ENCODE measurements at places on chromosomes 11 and 22. TPM values are rescaled to one million over a fixed set of nuclear protein-coding genes. Genes with fewer than 3 reads are reported as not detected.

DNA sequence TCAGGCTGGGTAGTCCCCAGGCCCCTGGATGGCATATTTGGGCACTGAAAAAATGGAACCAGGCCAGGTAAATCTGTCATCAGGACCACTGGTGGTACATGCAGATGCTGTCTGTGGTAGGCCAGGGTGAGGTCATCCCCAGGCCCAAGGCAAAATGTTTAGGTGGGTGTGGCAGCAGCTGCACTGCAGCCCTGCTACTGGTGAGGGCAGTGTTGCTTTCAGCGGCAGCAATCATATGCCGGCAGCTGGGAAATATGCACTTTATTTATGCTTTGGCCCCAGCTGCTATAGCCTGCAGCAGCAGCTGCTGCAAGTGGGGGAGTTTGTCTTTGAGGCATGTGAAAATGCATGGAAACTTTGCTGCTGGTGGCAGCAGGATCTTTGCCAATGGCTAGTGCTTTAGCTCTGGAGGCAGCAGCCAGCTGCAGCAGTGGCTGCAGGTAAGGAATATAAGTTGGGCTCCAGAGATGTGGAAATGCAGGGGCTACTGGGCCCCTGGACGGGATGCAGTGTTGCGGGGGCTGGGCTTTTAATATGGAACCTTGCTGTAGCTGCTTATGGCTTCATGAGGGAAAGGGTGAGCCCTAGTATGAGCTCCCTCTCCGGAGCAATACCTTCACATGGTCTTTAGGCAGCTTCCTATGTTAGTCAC lies 365.7 kb upstream of the CADM1 start:
- DNase-seq: no peak

Gene DDTL
- not detected for total RNA-seq

Gene ANO5
- 3.4 TPM for total RNA-seq

DNA sequence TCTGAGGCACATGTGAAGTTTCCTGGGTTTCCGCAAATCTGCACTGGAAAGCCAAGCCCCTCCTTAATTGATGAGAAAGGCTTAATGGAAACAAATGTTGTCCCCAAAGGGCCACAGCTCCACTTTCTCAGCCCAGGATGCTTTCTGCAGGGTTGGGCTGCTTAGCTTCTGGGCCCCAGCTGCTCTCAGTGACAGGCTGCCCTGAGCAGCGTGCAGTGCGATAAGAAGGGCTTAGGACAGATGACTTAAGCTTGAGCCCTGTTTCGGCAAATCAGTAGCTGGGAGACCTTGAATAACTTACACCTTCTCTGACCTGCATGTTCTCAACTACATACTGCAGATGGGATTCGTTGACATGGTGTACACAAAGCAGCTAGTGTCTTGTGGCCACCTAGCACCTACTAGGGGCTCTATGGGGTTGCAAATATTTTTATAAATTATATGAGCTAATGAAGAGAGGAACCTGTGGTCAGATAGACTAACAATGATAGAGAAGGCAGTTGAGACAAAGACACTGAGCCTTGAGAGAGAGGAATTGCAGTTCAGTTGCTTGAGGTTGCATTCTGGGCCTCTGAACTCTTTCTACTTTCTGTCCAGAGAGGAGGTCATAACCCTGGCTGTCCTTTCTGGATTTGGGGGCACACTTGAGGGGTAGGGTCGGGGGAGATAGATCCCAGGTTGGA lies 11.5 kb downstream of the STX3 start:
- DNase-seq: no peak

- no peak for DNase-seq
These were observed 361.5 kb upstream of the LARGE1 start for GRCh38 chr22:34281738-34282137.

DNA sequence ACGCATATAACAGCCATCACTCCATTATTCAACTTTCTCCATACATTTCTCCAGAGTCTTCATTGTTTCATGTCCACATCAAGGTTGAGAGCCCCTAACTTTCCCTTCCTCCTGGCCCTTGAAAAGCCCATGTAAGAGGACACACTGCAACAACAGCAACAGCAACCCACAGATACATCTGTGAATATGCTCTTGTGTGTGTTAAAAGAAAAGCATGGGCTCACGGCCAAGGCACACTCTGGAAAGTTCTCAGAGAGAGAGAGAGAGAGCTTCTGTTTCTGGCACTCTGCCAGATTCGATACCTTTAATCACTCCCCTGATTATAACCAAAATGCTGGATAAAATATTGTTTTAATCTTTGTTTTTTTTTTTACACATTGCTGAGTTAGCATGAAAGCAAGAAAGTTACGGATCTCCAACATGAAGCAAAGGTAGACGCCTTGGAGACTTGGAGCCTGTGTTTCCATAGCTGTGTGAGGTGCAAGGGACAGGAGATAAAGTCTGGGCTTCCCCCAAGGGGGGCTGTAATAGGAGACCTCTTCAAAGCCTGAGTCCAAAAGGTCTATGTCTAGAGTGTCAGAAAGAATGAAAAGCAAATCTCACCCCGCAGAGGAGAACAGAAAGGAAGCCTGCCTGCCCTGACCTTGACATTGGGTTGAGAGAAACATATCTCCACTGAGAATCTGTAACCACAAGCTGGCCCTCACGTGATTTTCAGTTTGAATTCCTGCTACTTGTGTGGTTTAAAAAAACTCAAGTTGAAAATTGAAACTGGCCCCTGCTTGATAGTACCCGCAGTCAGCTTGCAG lies 33.7 kb upstream of the MPPED1 start:
- DNase-seq: no peak

Gene IL10RA
- 23.2 TPM for total RNA-seq

Gene LARGE1
- total RNA-seq: 24.7 TPM

GRCh38 chr11:95702526-95702925 lies 87.1 kb downstream of the FAM76B start:
- DNase-seq: no peak

DNA sequence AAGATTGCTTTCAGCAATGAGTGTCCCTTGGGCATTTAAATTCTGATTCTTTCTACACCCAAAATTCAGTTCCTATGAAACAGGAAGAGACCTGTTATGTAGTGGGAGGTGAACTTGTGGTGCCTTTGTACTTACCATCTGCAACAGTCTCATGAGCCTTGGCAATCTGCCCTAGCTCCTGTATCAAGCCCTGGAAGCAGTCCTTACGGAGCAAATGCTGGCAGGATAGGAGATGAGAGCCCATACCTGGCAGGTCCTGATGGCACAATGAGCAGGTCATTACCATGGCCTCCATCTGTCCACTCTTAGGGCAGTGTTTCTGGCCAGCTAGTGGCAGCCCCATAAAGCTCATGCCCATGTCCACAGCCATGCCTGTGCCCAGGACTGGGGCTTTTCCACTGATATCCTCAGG lies 10.8 kb downstream of the TRIM66 start:
- DNase-seq: no peak

GRCh38 chr11:14036469-14036868 lies 73.9 kb downstream of the SPON1 start:
- no peak for DNase-seq

DNA sequence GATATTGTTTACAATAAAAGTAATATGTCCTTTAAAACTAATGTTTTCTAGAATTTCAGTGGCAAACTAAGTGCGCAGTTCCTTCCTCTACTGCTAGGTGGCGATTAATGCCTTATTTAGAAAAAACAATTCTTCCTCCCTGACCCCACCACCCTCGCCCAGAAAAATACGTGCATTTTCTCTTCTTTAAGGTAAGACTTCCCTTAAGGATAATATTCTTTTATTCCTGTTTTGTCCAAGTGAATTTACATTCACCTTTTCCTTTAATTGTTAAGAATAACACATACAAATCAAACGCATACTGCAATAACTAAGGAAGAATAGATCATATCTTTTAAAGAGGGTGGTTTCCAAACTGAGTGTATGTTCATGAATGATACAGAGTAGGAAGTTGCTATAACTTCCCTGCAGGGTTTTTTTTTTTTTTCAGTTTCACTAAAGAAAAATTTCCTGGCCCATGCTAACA lies 17.0 kb upstream of the PSMA1 start:
- DNase-seq: no peak

GRCh38 chr11:31366795-31367194 lies 2.7 kb downstream of the DCDC1 start:
- no peak for DNase-seq

Measured in omental fat pad (tissue), 4 donors.